Activated CD4-positive, alpha-beta T cell treated with anti-CD3 and anti-CD28 coated beads, Interleukin-2, amount 10 ng/mL, durations not matched to agents 7 days and 5 days (primary cell): ENCODE measurements at places on chromosomes 11 and 22.

GRCh38 chr11:31958076-31958735, 132.7 kb upstream of the RCN1 start:
- DNase-seq: peak; percentile 60

DNA sequence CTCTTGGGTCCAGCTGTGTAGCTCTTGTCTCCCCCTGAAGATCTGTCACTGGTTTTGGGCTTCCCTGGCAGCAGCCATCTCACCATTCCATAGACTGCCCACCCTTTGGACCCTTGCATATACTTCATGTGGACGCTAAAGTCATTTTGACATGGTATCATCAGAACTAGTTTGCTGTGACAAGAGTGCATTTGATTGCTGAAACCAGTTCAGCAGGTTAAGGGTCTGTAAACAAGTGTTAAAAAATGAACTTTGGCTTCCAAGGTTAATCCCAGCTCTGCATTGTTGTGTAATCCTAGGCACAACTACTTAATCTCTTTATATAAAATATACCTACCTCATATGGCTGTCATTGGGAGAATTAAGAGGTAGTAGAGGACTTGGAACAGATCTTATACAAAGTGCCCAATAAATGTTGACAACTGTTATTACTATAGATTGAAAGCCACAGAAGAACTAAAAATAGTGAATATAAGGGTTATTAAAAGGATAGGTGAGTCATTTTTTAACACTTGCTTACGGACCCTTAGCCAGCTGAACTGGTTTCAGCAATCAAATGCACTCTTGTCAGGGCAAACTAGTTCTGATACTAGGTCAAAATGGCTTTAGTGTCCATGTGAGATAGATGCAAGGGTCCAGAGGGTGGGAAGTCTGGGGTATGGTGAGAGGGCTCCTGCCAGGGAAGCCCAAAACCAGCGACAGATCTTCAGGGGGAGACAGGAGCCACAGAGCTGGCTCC, 29.4 kb downstream of the CCDC90B start:
- DNase-seq: no peak

DNA sequence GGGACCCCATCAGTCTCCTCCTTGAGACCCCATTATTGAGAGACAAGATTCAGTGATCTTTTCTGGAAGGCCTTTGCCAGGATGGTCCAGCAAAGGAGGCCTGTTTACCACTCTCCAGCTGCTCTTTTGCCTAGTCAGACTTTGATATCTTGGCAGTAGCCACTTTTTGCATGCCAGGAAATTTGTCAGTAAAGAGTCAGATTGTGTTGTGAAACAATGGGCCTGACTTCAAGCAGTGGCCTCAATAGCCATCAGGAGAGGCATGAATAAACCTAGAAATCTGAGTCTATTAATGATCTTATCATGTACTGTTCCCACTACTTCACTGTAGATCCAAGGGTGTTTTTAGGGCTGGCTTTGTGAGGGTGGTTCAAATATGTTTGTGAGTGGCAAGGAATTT, 479.4 kb downstream of the JRKL start:
- DNase-seq: no peak

DNA sequence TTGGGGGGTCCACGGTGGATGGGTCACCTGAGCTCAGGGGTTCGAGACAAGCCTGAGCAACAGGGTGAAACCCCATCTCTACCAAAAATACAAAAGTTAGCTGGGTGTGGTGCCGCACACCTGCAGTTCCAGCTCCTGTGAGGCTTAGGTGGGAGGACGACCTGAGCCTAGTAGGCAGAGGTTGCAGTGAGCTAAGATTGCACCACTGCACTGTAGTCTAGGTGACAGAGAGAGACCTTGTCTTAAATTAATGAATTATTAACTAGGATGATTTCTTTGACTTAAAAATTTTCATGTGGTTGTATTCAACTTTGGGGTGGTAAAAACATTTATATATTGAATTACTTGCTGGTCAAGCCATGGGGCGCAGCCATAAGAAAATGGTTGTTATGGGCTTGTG, 33.9 kb downstream of the CCDC83 start:
- no peak for DNase-seq

DNA sequence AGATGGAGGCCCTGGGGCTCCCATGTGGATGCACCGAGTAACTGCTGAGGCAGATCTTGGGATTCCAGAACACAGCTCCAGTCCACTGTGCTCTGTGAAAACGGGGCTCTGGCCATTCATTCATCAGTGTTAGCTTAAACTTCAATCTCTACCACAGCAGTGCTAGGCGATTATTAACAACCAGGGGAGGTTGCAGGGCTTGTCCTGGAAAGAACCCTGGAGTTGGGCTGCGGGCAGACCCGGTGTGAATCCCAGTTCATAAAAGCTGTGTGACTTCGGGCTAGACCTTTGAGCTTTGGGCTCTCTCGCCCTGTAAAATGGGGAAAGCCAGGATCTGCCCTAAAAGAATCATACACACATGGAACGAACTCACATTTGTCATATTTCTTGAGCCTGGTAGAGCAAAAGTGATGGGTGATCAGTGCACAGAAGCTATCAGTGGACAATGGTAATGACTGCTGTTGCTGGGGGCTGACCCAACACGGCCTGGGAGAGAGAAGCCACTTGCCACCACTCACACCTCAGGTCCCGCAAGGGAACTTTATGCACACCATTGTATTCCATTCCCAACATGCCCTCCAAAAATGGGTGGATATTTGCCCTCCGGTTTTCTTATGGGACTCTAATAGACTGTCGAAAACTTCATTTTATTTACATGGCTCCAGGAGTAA, 15.6 kb upstream of the CRYBB3 start:
- DNase-seq: no peak

- no peak for DNase-seq
Observed at GRCh38 chr11:1548221-1549070, 23.6 kb downstream of the DUSP8 start.

GRCh38 chr22:28882545-28882877, 861 bp upstream of the ZNRF3 start:
- DNase-seq: peak; percentile 6

- no peak for DNase-seq
Observed at GRCh38 chr22:44357966-44358465, 45.3 kb upstream of the SHISAL1 start.

DNA sequence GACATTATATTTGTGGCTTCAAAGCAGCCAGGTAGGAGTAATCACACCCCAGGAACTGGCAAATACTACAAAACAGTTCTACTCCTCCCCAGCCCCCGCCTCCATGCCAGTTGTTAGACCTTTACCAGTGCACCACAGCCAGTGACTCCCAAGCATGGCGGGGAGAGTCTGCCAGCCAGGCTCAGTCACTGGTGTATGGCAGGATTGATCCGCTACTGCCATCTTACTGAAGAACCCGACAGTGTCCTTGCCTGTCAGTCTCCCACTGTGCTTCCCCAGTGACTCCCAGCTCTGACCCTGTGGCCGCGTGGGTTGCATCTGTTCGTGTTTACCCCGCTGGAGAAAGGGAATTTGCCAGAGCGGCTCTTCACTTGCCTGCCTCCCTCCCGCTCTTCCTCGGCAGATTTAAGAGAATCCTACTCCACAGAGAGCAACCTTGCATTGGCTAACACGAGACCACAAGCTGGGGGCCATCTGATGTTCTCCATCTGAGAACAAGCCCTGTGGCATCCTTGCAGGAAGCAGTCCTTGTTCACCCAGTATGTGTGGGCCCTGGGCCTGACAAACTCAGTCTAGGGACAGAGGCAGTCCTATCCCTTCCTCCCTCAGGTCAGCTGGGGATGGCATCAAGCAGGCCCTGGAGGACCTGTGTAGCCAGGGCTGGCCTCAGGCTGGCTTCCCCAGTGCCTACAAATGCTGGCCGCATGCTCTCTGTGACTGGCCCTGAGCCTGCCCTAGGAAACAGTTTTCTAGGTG, 33.1 kb downstream of the GNAZ start:
- DNase-seq: no peak

DNA sequence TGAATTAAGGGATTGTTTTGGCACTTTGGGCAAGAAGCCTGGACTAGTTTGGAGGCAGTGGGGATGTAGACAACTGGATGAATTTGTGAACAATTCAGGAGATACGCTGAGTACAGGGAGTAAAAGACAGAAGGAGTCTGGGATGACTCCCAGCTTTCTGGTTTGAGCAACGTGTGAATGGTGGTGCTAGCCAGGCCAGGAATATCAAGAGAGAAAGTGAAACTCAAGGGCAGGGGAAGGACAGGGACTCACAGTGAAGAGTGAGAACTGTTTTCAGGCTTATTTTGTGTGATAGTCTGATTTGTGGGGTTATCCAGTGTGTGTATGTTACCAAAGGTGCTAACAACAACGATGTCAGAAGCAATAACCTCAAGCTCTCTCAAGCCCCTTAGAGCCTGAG, 15.9 kb downstream of the CHRM1 start:
- no peak for DNase-seq

DNA sequence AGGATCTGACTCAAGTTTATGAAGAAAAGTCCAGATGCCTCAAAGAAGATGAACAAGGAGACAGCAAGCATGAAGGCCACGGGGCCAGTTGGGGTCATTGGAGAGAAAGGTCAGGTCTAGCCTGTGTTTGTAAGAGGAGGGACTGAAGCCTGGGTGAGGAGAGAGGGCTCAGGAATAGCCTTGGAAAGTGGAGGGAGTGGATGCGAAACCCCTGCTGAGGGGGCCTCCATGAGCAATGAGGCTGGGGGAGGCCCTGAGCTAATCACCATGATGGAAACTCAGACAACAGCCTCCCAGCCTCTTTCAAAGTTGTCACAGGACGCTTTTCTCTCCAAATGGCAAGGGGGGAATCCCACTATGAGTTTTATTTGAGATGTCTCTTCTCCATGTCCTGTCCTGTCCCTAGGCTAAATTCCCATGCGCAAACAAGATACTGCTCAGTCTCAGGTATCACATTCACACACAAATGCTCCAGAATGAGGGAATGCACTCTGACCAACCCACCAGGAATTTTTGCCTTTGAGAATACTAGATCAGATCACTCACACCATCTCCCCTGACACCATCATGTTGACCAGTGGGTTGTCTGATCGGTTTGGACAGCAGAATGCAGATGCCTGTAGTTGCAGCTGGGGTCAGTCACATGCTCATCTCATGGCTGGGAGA, 51.3 kb upstream of the TOP3B start:
- no peak for DNase-seq

DNA sequence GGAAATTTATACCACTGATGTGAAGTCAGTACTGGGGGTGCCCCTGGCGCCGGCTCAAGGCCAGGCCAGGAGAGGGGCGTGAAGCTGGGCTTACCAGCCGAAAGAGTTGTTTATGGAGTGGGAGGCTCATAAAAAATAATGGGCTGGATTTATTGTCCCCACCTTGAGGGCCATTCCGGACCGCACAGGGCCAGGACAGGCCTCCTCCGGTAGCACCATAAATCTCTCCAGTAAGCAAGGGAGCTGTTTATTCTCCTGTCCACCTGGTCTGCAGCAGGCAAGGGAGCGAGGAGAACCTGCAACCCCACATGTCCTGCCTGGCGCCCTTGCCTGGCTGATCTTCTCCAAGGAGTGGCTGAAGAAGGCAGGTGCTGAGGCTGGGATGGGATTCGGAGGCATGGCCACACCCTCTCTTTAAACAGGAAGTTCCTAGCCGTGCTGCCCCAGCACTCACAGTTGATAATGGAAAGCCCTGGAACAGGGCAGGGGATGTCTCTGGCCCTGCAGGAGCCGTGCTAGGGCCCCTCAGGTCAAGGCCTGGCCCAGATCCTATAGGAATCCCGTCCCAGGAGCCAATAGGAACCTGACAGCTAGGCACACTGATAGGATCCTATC, 65.1 kb downstream of the SCUBE1 start:
- no peak for DNase-seq

DNA sequence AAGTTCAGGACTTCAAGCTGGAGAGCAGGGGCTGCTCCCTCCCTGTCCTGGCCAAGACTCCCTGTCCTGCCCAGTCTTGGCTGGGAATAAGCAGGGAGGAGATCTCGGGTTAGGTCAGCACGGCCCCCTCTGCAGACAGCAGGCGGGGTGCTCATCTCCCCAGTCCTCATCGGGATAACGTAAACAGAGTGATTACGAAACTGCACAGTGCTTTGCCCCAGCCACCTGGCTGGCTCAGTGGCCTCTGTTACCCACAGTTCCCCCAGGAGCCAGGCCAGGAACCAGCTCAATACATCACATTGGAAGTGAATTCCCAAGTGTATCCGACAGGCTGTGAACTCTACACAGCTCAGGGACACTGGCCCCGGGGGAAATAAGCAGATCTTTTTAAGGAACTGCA, 42.7 kb upstream of the KCNJ11 start:
- no peak for DNase-seq

- no peak for DNase-seq
Observed at GRCh38 chr11:502288-503178, 4.5 kb downstream of the RNH1 start.
